ENCODE measurements at places on chromosomes 7 and 10.

GRCh38 chr10:75430000-75430763, 1.2 kb upstream of the LRMDA start:
- no peak for DNase-seq

- no peak for DNase-seq
Observed at GRCh38 chr10:89852872-89853271, 151.5 kb downstream of the KIF20B start.

- DNase-seq = no peak
Observed at GRCh38 chr7:85103357-85103756, 83.5 kb downstream of the SEMA3D start.

GRCh38 chr7:88818552-88818951, 23.0 kb upstream of the TEX47 start:
- DNase-seq = no peak

DNA sequence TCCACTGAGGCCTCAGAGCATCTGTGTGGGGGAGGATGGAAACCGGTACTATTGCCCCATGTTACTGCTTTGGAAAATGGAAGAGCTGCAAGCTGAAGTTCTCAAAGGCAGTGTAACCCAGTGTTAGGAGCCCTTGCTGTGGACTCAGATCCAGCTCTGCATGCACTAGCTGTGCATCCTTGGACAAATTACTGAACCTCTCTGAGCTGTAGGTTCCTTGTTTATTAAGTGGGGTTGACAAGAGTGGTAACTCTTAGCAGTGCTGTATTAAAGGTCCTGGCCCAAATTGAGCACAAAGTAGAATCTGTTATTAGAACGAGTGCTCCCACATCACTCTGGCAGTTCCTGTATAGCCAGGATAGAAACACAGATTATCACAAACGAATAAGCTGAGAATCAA, 234.2 kb downstream of the USP6NL start:
- DNase-seq = no peak

GRCh38 chr7:67589183-67589582, 592.5 kb downstream of the TYW1 start:
- DNase-seq = no peak

Measured in NCI-H1436 treated with DMSO at 0.1 percent for 48 hours (cell line).